ENCODE measurements at places on chromosomes 4 and X.

DNA sequence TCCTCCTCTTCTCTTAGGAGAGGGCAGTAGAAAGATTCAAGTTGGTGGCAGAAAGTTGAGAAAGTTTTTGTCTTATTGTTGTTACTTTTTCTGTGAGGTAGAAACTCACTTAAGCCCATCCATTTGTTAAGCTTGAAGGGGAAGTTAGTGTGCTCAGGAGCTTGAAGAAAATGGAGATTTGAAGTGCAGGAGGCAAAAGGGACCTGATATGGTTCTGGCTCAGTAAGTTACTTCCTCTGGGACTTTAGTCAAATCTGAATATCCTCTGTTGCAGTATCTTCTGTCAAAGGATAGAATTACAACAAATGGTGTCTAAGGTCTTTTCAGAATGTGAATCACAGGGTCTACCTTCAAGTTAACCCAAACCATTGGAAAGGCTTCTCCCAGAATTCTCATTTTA lies 46.2 kb downstream of the CXCL13 start:
- no peak for DNase-seq

GRCh38 chrX:65686236-65686635 lies 18.8 kb downstream of the MSN start:
- DNase-seq, result no peak

- no peak for DNase-seq
These were observed 34.5 kb upstream of the FAAH2 start for GRCh38 chrX:57251965-57252364.

DNA sequence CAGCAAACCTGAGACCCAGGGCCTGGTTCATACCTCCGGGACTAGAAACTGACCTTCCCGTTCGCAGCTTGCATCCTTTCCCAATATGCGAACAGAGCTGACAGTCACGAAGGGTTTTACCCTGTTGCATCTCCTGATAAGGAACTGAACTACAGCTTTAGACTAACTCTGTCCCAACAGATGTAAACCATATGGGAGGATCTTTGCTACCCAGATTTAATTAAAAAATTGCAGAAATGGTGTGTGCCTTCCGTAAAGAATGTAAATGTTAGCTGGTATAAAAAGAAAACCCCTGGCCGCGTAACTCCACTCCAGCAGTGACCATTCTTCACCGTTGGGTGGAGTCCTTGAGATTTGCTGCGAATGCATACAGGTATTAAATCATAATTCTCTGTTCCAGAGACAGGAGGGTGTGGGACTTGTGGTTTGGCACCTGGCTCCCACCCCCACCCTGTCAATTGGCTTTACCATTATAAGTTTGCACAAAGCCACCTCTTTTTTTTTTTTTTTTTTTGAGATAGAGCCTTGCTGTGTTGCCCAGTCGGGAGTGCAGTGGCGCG lies 40.6 kb upstream of the SORCS2 start:
- no peak for DNase-seq

DNA sequence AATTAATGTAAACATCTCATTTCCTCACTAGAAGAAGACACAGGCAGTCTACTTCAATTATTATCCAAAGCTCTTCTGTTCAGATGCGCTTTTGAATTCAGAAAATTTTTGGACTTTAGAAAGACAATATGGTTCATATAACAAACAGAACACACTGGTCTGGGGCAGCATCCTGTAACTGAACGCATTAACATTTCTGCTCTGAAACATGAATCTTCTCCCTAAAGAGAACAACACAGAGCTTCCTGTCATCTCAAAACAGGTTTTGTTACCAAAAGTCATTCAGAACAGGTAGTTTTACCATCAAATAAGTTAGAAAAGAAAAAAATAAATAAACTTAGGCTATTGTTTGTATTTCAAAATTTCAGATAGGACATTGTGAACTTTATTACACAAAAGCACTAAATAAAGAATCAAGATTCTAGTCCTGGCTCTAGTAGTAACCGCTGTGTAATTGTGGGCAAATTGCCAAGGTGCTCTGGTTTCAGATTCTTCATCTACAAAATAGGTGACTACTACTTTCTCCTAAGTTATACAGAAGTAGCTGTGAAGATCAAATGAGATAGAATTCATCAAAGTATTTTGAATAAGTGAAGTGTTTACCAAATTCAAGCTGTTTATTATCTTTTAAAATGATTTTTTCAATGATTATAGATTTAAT lies 252.3 kb upstream of the RASGEF1B start:
- DNase-seq, result no peak

- no peak for DNase-seq
These were observed 57.4 kb downstream of the TAPT1 start for GRCh38 chr4:16168710-16169388.
